Head of caudate nucleus (tissue), 42 donors: ENCODE measurements at places on chromosomes 1 and 21.

GRCh38 chr1:30525971-30526651 lies 197.3 kb downstream of the MATN1 start:
- DNase-seq = no peak

DNA sequence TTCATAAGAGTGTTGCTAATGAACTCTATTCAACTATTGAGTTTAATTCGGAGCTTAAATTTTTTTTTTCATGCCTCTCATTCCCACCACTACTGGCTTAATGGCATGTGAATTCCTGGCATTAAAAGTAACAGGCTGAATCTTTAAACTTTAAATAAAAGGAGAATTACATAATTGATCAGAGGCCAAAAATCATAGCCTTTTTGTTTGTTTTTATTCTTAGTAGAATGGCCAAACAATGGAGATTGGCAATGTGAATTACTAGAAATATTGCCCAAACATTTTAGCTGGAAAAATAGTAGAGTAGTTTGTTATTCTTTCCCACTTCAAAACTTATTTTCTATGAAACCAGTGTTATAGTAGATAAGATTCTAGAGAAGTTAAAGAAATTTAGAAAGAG lies 25.1 kb upstream of the PDC start:
- DNase-seq = no peak

DNA sequence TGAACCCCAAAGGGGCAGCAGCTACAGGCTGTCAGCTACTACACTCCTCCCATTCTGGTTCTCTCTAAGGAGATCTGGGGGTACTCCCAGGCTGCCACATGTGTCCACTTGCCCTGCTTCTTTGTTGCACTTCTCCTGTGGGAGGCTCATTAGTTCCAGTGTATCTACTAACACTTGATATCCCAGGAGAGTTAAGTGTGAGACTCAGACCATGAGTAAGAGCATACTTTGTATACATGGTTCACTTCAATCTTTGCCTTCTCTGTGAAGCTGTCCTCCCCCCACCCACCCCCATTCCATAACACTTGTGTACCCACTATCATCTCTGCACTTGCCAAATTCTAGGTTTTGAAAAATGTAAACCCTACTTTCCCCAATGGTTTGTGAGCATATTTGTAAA lies 34.9 kb upstream of the GADD45A start:
- DNase-seq = no peak

GRCh38 chr21:42557420-42557819 lies 43.8 kb downstream of the SLC37A1 start:
- DNase-seq = no peak

- no peak for DNase-seq
Measured at GRCh38 chr1:10419351-10419750, 10.9 kb upstream of the CENPS start.

- DNase-seq = no peak
Measured at GRCh38 chr1:1842360-1843146, 48.3 kb downstream of the GNB1 start.

DNA sequence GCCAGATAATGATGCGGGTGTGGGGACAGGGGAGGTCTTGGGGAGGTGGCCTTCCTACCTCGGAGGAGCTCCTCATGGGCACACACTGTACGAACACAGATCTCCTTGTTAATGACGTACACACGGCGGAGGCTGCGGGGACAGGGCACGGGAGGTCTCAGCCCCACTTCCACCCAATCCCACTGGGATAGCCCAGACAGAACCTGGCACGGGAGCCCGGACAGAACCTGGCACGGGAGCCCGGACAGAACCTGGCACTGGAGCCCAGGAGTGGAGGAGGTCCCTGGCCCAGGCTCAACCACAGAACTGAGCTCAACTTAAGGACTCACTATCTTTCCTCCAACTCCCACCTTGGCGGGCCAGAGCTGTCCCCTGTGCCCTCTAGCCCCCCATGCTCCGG lies 5.2 kb downstream of the MFAP2 start:
- no peak for DNase-seq

GRCh38 chr1:220255204-220255603 lies 17.0 kb downstream of the RAB3GAP2 start:
- DNase-seq = no peak

DNA sequence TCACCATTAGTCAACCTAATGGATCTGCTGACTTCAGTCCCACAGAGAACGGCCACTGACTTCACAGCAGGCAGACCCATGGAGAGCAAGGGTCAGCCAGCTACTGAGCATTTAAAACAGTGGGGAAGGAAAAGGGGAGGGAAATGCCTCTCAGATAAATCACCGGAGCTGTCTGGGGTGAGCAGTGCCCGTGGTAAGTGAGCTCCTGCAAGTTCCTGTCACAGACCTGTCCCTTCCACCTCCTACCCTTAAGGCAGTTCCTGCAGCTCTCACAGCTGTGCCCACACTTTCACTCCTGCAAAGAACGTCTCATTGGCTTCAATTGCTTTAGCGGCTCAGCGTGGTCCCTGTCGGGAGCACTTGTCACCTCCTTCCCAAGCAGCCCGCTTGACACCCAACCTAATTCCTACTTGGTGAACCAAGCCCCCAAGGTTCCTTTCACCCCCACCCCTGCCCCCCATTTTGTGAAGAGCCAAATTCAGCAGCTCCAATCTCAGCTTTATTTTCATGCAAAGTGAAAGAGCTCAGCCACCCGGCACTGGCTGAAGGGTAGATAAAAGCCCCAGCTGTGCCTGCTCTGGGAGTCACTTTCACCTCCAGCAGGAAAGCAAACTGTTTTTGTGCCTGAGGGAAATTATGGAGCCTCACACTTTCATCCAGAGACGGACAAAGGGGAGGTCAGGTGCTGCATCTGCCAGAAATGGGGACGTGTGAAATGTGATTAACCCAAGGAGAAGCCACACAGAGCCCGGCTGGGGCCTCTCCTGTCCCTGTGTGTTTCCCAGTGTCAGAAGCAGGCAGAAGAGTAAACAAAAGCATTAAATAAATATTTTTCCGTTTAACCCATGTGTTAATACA lies 306.2 kb downstream of the TTLL7 start:
- DNase-seq = peak; percentile 51
